ENCODE measurements at places on chromosomes 16 and 17.

DNA sequence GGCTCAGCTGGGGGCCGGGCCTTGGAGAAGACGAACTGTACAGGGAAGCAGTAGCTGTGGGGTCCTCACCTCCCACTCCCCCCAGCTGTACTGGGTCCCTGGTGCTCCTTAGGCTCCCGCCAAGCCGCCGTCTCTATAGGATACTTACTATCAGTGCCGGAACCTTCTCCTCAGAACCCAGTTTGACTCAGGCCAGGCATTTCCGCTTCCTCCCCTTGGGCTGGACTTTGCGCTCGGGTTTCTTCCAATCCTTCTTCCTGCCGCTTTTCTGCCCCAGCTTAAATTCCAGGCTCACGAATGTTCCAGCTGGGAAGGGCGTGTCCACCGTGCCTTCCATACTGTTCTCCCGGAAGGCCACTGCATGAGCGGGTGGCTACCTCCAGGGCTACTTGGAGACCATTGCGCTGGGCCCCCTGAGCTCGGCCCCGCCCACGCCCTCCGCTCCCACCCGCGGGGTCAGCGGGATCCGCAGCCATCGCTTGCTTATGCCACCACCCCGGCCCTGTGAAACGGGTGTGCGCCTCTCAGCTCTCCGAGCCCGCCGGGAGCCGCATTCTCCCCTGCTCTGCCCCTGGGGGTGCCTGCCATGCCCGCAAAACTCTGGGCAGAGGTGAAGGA, 1795.9 kb downstream of the TP53TG3F start:
- DNase-seq: no peak

GRCh38 chr17:50052241-50052796, 3.6 kb upstream of the ITGA3 start:
- DNase-seq: no peak

DNA sequence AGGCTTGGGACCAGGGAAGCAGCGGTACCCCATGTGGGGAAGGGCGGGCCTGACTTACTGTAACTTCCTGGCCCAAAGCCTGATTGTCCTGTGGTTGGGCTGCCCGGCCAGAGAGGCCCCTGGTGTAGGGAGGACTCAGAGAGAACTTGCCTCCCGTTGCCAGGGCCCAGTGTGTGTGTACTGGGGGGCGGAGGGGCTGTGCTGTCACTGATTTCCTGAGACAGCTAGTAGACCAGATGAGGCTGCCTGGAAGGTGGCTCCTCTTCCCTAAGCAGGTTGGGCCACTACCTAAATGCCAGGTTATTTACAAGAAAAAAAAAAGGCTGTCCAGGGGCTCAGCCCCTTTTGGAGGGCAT, 16.7 kb downstream of the SOCS3 start:
- DNase-seq: no peak

DNA sequence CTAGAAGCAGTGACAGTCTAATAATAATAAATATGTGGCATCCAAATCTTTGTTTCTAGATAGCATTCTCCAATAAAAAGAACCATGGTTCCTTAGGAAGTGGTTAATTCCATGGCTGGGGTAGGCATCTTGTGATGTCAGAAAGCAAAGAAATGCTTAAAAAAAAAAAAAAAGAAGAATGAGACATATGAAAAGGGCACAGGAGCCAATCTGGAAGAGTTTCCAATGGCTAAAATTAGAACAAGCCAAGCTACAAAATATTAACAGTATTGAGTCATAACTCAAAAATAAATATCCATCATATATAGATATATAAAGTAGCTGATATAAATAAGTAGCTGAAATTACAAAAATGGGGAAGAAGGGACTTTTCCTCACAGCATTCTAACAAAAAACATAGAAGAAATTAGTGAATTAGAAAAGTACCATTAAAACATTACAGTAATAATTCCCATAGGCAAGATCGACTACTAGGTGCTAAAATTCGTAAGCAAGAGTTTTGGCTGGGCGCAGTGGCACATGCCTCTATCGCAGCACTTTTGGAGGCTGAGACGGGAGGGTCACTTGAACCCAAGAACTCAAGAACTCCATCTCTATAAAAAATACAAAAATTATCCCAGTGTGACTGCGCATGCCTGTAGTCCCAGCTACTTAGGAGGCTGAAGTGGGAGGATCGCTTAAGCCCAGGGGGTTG, 111.3 kb downstream of the TRIM37 start:
- no peak for DNase-seq

GRCh38 chr16:50498431-50499155, 49.6 kb upstream of the NKD1 start:
- no peak for DNase-seq

GRCh38 chr16:1258906-1259759, 3.3 kb downstream of the TPSD1 start:
- no peak for DNase-seq

GRCh38 chr17:27564463-27564862, 66.5 kb upstream of the LGALS9 start:
- DNase-seq: no peak
